Panc1 (cell line): ENCODE measurements at places on chromosomes 2 and 18. TPM values are rescaled to one million over a fixed set of nuclear protein-coding genes. Genes with fewer than 3 reads are reported as not detected.

DNA sequence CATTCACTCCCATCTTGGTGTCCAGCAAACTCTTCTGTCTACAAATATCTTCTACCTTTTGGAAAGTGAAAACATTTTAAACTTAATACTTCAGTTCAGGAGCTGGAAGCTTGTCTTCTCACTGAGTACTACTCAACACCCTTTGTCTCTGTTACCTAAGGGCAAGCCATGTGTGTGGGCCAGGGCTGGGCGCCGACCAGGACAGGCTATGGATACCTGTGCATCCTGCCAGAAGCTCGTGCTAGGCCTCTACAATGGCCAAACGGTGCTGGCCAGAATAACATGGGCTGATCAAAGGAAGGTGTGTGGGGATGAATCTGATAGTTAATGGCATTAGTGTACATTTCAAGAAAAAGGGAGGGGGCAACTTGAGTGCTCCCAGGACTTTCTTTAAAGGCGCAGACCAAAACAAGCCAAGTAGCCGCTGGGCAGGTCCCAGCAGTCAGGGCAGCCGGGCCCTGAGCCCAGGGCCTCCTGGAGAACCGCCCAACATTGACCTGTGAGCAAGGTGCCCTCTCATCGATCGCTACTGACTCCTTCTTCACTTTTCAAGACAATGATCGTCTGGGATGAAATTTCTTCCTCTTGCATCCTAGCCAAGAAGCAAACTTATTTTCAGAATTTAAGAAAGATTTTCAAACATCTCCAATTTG, 29.0 kb upstream of the ID2 start:
- no peak for DNase-seq

LIMS4 gene
- total RNA-seq, result 0.51 TPM

- no peak for DNase-seq
Observed at GRCh38 chr2:185181901-185182300, 556.7 kb upstream of the FSIP2 start.

MAB21L4 gene
- 0.21 TPM for total RNA-seq

DNA sequence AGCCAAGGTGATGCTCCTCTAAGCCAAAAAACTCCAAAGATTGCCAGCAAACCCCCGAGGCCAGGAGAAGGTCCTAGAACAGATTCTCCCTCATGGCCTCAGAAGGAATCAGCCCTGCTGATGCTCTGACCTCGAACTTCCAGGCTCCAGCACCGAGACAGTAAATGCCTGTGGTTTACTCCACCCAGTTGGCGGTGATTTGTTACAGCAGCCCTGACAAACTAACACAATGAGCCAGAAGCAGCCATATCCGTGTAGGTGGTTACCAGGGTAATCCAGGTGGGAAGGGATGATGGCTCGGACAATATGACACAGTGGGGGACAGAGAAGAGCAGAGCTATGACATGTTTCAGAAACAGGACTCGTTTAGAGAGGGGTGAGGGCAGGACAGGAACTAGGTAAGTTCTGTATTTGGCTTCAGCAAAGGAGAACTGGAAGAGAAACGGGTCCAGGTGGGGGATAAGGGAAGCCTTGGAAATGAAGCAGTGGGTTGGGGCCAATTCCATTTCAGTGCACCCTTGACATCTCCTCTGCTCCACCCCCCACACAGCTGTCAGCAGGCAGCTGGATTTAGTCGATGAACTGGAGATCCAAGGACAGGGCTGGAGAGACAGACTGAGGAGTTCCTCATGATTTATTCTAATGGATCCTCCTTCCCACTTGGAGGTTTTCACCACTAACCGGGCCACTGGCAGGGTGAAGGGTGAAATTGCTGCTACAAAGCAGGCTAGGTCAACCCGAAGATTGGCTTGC, 179.7 kb upstream of the SH3BP4 start:
- DNase-seq, result no peak

DNA sequence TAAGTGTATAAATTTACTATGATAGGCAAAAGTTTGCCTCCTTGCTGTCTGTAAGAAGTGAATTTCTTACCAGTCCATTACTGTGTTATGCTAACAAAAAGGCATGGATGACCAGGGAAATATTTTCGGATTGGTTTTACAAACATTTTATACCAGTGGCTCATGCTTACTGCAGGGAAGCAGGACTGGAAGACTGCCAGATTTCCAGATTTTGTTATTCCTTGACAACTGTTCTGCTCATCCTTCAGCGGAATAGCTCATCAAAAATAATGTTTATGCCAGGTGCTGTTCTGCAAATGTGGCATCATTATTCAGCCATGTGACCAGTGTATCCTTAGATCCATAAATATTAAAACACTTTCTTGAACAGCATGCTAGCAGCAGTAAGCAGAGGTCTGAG, 40.4 kb upstream of the NETO1 start:
- no peak for DNase-seq

IFIH1 gene
- total RNA-seq, result 15.4 TPM

DNA sequence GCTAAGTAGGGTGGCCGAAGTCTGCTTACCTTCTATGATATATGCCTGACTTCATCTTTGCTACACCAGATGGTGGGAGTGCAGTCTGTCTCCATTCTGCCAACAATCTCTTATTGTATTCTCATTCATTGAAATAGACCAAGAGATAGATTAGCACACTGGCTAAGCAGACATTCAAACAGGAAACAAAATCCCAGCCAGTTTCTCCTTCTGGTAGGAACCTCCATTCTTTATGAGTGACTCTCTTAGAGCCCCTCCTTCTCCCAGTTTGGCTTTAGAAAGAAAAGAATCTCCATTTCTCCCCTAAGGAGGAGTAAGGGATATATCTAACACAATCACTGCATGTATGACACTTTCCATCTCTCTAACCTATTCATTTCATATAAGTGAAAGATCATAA, 118.9 kb upstream of the COL5A2 start:
- no peak for DNase-seq

PROM2 gene
- total RNA-seq, result 1.4 TPM

- no peak for DNase-seq
Observed at GRCh38 chr18:11163665-11164064, 14.3 kb upstream of the PIEZO2 start.

FOXI3 gene
- total RNA-seq, result not detected

GRCh38 chr2:46967990-46968647, 52.5 kb upstream of the MCFD2 start:
- DNase-seq, result no peak

GRCh38 chr2:146376511-146377064, 1468.2 kb upstream of the ACVR2A start:
- no peak for DNase-seq

GRCh38 chr18:78720456-78721237, 259.0 kb upstream of the SALL3 start:
- DNase-seq, result no peak

DNA sequence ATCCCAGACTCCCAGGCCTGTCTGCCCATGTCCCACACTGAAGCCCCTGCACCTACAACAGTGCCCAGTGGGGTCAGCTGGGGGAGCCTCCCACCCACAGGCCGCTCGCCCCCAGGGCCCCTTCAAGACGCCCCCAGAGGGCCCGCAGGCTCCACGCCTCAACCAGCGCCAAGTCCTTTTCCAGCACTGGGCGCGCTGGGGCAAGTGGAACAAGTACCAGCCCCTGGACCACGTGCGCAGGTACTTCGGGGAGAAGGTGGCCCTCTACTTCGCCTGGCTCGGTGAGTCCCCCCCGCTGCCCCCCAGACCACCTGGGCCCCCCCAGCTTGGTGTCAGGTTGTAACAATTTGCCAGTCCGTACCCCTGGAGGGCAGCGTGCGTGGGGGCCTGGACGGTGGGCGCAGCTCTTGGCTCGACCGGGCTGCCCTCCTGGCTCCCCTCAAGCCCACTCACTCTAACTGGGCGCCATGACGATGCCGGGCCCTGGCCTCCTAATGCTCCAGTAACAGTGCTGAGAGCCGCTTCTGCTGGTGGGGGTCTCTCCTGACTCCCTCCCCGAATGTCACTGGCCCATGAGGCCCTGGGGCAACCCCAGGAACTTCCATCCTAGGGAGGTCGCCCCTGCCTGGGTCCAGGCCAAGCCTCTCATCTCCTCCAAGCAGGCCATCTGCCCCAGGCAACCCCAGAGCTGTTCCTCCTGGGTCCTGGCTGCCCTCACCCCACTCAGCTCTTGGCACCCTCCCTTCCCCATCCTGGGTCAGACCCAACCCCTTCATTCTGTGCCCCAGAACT, 14.9 kb downstream of the ANO7 start:
- DNase-seq, result no peak

DNA sequence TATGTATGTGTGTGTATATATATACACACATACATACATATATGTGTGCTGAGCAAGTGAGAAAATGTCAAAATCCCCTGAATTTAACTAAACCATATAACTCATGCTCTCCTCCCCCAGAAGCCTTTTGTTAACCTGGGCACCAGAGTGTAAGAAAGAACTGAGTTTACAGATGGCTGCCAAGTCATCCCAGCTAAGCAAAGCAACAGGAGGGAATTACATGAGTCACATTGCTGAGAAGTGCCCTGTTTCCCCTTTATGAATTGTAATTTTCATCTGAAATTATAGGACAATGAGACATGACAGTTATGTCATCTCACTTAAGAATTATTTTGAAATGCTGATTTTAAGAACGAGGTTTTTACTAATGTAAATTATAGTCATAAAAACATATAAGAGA, 29.9 kb downstream of the SCN7A start:
- no peak for DNase-seq

DNA sequence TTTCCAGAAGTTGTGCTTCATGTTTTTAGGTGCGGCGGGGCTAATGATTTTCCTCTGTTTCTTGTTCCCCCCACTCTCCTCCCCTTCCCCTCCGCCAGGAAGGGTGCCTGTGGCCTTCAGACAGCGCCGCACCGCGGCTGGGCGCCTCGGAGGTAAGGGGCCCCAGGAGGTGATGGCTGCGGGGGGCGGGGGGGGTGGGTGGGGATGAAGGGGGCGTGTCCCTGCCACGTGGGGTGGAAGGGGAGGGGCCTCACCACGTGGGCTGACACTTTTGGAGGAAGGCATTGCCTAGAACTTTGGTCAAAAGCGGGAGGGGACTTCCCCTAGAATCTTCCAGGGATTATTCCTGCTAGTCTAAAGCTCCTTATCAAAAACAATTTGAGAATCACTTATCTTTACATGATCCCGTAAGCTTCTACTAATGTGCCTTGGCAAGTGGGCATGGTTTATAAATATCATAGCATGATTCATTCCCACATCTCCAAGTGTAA, 83.1 kb downstream of the FAM210A start:
- DNase-seq, result no peak

HMSD gene
- 1.3 TPM for total RNA-seq

PTPRN gene
- not detected for total RNA-seq

DNA sequence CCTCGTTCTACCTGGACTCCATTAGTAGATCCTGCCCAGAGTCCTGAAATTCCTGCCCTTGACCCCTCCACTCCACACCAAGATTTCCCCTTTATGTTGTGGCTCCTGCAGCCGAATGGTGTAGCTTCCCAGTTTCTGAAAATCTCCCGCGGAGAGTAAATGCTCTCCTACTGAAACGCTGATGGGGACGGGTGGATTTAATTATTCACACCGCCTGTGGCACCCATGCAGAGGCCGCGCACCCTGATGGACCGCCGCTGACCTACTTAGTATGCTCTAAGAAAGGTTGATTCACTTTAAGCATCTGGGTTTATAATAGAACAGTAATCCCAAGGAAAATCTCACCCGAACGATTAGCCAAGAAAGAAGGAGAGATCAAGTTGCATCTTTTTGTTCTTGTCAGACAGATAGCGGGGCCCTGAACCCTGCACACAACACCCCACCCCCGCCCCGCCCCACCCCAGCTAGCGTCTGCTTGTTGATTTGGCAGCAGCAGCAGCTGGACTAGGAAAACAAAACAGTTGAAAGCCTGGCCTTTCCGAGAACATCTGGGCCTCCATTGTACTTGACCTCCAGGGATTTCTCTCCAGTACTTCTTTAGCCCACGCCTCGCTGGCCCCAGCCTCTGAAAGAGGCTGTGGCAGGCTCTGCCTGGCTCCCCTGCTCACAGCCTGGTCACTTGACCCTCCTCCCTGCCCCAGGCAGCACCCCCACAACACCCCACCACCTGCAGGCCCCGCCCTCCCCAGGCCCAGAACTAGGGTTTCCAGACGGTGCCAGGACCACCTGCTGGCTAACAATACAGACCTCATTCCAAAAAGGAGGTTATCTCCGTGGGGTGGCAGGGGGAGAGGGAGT, 53.6 kb downstream of the DPYSL5 start:
- DNase-seq, result no peak

DNA sequence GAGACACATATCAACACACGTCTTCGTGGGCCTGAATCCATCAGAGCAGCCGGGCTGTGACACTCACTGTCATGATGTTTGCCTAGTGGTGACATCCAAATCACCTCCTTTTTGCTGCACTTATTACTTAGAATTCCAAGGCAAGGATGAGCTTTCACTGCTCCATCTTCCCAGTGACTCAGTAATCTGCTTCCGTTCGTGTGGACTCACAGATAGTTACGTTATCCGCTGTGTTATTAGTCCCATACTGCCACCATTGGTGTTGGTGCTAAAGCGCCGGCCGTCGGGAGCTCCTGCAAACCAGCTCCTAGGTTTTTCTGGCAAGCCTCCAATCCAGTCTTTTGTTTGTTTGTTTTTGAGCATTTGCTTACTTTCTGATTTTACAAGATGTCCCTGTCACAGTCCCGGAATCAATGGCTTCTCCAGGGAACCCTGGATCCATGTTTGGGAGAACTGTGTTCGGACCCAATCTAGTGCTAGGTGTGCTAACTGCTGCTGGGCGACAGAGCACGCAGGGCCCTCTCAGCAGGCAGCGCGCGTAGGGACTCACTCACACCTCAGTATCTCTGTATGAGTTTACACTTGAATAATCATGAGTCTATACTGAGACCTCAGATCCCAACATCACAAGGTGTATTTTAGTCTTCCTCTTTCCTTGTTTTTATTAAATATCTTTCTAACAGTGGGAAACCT, 42.6 kb downstream of the HDAC4 start:
- DNase-seq, result no peak

- no peak for DNase-seq
Observed at GRCh38 chr2:17413036-17413435, 105.2 kb downstream of the RAD51AP2 start.

GRCh38 chr2:43285987-43286386, 59.6 kb upstream of the ZFP36L2 start:
- no peak for DNase-seq

KLHL30 gene
- total RNA-seq, result 0.26 TPM

- no peak for DNase-seq
Observed at GRCh38 chr2:191023235-191023679, 9.3 kb upstream of the STAT1 start.

DNA sequence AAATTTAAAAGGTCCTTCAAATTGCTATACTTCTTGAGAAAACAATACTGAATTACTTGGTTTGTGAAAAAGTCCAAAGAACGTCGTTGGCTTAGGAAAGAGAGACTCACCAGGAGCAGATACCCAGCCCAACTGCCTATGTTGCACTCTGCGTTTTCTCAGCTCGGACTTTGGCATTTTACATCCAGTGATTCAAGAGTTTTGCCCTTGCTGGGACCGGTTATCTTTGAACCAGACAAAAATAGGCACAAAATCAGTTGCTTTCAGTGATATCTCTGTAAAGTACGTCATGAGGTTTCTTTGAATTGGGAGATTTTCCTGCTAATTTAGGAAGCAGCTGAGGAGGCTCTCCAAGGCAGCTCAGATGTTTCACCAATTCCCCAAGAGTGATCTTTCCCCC, 29.3 kb downstream of the FHOD3 start:
- no peak for DNase-seq
